ENCODE measurements at places on chromosomes 1 and 21.

DNA sequence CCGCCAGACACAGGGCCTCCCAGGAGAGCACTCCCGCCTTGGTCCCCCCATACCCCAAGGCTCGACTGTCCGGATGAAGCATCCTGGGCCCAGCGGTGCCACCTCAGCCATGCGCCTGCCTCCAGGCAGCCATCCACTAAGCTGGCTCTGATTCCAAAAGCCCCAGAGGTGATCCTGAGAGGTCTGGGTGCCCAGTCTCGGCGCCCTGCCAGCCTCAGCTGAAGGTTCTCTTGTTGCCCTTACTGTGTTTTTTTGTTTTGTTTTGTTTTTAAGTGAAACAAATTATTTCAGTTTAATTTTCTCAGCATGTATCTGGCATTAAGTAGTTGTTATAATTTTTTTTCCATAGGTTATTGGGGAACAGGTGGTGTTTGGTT is 44.9 kb downstream of the NUAK2 start:
- DNase-seq = no peak

- DNase-seq = no peak
Measured at GRCh38 chr1:76314730-76315129, 240.2 kb downstream of the ST6GALNAC3 start.

DNA sequence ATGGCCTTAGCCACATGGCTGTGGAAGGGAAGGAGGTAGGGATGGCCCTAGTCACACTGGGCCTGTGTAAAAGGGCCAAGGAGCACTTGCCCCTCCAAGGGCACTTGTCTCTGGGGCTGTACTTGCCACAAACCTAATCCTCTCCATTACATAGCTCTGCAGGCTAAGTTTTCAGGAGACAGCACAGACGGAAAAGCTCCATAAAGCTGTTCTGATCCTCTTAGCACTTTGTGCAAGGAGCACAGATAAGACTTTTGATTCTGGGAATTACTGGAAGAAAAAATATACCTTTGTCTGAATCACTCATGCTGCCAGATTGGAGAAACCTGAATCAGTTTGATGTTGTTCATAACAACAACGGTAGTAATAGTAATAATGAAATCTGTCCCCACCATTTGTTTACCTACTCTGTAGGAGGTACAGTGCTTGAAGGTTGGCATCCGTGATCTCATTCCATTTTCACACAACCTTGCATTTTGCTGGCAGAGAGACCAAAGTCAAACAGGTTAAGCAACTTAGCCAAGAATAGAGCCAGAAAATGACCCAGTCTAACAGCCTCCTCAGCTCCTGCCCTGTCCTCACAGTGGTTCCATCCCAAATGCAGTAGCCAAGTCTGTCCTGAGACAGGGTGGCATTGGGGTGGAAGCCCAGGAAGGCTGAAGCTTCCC is 207.1 kb downstream of the ROR1 start:
- DNase-seq = no peak

- no peak for DNase-seq
Measured at GRCh38 chr1:81752840-81753239, 47.9 kb upstream of the ADGRL2 start.

GRCh38 chr1:170881268-170882265 is 53.8 kb upstream of the MROH9 start:
- DNase-seq = no peak

GRCh38 chr1:230629511-230629910 is 12.8 kb upstream of the COG2 start:
- no peak for DNase-seq

GRCh38 chr21:45332981-45333582 is 45.4 kb upstream of the POFUT2 start:
- no peak for DNase-seq

DNA sequence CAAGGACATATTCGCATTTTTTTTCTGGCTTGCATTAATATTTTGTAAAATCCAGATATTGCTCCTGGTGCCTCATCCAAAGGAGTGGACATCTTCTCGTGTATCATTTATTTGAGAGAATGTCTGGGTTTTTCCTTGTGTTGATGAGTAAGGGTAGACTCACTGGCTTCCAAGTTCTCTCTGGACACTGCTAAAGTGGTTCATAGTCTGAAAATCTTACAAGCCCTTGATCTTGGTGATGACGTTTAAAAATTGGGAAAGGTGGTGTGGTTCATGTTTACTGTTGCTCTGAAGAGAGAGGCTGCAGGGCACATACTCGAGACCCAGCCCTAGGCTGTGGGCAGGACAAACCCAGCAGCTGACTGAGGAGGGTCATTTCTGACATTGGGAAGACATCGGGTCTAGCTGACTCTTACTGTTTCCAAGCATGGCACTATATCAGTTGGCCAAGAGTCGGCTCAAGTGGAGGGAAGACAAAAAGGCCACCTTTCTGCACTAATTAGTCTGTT is 296.2 kb downstream of the LMX1A start:
- no peak for DNase-seq

DNA sequence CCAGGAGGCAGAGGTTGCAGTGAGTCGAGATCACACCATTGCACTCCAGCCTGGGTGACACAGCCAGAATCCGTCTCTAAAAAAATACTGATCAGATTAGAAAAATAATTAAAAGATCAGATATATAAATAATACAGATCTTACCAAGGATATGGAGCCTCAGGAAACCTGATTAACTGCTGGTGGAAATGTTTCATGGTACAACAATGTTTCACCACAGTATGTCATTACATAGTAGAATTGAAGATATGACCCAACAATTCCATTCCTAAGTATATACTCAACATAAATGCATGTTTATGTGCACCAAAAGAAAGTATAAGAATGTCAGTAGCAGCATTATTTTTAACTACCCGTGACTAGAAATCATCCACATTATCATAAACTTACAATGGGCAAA is 41.7 kb downstream of the CD53 start:
- no peak for DNase-seq

DNA sequence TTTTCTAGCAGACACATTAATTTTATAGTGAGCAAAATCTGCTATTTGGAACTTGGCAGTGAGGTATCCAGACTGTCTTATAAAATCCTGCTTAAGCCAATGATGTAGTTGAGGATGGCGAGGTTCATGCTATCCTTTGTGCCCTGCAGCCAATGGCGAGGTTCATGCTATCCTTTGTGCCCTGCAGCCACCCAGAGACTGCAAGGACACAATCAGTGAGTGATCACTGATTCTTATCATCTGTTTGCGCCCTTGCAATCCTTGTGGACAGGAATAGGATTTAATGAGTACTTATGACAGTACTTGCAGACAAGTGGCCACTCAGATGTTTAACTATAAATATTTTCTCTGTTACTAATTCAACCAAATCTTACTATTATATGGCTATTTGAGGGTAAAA is 112.6 kb downstream of the EIF4G3 start:
- DNase-seq = no peak

DNA sequence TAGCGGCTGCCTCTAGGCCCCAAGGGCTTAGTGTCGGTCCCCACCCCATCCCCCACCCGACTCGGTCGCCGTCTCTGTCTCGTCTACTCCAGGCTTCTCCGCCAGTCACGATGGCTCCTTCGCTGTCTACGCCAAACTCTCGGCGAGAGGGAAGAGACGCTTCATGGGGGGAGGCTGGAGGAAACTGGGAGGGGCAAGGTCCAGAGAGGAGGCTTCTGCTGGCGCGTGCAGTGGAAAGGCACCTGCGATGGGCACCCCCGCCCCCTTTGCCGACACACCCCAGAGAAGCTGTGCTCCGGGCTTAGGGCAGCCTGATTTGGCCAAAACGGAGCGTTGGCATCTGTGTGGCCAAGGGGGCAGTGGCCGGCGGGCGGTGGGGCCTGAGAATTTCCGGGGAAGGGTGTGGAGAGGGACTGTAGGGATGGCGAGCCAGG is 1.2 kb upstream of the CSMD2 start:
- no peak for DNase-seq
